ENCODE measurements at places on chromosomes 5 and 9. TPM values are rescaled to one million over a fixed set of nuclear protein-coding genes. Genes with fewer than 3 reads are reported as not detected.

The TMC1 gene
- total RNA-seq, result not detected

The ADCY2 gene
- total RNA-seq, result not detected

DNA sequence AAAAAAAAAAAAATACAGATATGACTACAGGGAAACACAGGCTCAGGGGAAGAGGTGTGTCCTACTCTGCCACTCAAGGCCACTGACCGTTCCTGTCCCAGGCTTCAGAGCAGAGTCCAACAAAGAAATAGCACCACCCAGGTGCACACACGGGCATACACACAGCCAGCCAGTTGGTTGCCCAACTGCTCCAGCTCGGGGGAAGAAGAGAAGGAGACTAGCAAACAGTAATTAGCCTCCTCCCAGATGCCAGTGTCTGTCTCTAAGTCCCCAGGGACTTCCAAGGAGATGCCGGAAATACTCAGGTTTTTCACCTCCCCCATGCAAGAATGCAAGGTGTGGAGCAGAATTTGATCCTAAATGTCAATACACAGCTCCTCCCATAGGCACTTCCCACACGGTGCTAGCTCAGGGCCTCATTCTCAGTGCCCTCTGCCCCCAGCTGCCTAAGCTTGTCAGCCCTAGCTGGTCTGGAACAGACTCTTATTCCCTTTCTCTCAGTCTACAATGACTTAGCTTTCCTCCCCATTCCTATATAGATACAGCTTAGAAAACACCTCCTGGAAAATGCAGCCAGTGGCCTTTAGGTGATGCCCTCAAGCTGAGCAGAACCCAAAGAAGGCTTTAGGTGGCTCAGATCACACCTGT, 1.7 kb downstream of the MYORG start:
- DNase-seq, result no peak
- H3K4me1 ChIP-seq, result peaks cover 19% of the 10 kb centered on the region
- no peak overlapping the region for H3K27ac ChIP-seq
- H3K27me3 ChIP-seq, result no peaks in the 10 kb centered on the region

DNA sequence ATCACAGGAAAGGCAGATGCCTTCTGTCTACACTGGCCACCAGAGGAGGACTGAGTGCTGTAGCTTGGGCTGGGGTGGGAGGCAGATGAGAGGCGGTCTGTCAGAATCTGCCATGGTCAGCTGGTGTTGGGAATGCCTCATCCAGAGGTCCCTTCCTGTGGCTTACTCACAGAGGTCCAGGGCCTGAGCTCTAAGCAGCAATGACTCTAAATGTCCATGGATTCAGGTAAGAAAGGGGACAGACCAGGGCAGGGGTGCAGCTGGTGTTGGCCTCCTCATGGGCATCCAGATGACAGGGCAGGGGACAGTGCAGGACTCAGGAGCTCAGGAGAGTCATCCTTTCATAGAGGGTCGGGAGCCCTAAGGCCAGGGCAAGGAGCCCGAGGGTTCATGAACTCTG, 165.0 kb downstream of the ICE1 start:
- no peaks in the 10 kb centered on the region for H3K4me1 ChIP-seq
- H3K36me3 ChIP-seq, result no peaks in the 10 kb centered on the region
- H3K4me3 ChIP-seq, result no peak overlapping the region

DNA sequence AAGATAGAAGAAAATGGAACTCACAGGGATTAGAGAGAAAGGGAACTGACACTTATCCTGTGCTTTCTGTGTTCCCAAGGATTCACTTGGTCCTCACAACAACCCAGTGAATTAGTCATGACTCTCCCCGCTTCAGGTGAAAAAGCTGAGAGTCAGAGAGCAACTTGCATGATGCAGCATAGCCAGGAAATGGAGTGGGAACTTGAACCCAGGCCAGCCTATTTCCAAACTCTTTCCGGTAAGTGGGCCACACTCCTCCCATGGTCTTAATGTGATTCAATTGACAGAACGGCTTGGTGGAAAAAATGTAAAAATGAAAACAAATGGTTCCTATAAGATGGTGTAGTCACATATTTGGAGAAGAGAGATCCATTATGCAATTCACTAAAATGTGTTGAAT, 45.9 kb upstream of the CEMIP2 start:
- DNase-seq, result no peak
- H3K27ac ChIP-seq, result no peak overlapping the region
- H3K4me3 ChIP-seq, result no peak overlapping the region
- no peaks in the 10 kb centered on the region for H3K27me3 ChIP-seq
- H3K4me1 ChIP-seq, result peaks cover 8% of the 10 kb centered on the region

Measured in activated CD4-positive, alpha-beta memory T cell treated with anti-CD3 and anti-CD28 coated beads for 36 hours (primary cell).